ENCODE measurements at places on chromosomes 3 and 15.

DNA sequence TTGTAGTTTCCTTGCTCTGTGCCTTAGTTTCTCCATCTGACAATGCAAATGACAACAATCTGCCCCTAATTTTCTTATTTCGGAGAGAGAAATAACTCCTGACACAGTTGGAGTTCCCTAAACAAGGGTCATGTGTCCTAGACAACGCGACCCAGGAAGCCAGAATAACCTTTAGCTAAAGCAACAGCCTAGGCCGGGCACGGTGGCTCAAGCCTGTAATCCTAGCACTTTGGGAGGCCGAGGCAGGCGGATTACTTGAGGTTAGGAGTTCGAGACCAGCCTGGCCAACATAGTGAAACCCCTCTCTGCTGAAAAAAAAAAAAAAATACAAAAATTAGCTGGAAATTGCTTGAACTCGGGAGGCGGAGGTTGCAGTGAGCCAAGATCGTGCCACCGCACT, 49.9 kb downstream of the MCF2L2 start:
- no peak for DNase-seq

GRCh38 chr15:67794832-67795574, 30.3 kb upstream of the SKOR1 start:
- DNase-seq, result no peak

DNA sequence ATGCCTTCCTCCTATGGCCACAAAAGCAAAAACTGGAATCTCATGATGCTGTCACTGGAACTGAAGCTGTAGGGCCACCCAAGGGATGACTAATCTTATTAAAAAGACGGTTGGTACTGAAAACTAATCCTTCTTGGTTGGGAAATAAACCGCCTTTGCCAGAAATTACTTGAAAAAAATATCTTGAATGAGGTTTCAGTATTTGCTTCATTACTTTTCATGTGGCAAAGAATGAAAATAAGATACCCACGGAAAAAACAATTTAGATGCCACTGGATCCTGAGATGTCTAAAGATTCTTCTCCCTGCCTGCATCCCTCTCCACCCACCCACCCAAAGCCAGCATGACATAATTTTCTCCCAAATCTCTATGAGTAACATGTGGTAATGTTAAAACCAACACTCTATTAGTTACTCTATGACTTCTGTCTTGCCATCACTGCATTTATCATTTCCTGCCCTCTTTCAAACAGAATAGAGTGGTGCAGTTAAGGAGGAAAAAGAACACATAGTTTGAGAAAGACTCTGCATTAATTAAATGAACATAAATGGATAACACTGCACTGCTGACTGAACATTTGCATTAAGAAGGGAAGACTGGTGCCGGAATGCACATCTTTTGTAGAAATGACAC, 111.8 kb upstream of the DPH6 start:
- peak; percentile 31 for DNase-seq

- no peak for DNase-seq
These were observed at the start of gene SEMA5B for GRCh38 chr3:123027292-123028232. SEMA5B (minus strand) TSS chr3:123027763; CDS start chr3:122961263, 66,500 bp downstream.

DNA sequence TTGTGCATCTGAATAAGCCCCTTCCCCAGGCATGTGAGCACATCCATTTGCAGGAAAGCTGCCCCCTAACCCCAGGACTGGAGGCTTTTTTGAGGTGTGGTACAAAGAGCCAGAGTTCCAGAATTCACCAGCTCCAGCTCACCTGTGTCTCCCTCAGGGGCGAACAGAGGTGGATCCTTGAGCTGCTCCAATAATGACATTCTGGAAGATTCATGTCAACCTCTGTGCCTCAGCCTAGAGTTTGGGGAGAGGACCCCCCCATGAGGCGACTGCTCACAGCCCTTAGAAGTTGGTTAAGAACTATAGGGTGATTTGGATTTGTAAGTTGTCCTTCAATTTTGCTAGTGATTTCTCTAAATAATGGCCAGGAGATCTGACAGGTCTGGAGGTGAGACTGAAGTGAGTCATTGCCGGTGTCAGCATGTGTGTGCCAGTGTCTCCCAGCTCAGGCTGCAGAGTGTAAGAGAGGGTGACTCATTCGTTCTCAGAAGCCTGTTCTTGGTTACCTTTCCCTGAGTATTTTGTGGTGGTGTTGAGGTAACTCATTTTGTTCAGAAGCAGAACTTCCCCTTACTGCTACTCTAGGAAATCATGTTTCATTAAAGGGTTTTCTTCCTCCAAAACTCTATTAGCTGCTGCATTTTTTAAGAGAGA, 136.9 kb upstream of the TOPAZ1 start:
- peak; percentile 80 for DNase-seq

DNA sequence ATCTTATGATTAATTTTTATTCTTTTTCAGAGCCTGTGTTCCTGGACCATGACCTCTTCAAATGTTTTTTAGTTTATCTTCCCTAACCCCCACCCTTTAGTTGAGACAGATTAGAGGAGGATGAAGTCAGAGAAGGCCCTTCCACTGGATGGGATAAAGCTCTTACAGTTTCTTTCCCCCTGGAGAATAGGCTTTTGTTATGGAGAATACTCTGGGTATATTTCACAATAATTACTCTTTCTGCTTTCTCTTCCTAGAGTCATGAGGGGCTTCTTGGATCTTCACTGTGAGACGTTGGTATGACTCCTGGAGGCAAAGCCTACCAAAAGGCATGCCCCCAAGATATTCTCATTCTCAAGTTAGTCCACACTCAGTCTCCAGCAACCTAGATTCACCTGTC, 144.4 kb upstream of the THRB start:
- DNase-seq, result no peak

Measured in astrocyte of the spinal cord (primary cell).